SK-N-DZ (cell line): ENCODE measurements at places on chromosomes 3 and 15.

DNA sequence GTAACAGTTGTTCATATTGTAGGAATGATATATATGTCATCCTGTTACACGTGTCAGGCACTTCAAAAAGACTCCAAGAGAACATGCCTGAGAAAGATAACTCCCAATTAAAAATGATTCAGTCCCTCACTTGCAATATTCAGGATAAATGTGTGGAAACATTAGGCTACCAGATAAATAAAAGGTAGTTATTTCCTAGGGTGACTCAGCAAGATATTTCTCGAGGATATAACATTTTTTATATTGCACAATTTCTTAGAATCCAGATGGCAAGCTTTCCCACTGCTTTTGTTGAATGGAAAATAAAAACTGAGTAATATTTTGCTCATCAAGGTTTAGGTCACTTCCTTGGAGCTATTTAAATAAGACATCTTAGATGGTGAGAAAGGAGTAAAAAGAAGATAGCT, 181.4 kb downstream of the GAP43 start:
- DNase-seq, result no peak

DNA sequence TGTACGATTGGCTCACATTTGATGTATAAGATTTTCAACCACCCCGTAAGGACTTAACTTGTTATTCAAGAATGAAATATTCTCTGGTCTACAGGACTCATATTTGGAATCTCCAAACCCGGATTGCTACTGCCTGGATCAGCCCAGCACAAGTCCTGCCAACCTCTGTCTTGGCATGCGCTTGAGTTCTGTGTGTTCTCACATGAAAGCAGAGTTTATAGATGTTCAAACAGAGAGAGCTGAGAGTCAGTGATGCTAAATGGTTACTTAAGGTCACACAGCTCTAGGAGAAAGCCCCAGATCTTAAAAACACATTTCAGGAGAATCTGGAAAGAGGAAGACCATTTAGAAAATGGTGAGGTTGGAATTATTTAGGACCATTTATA, 268.0 kb upstream of the TBL1XR1 start:
- DNase-seq, result no peak

DNA sequence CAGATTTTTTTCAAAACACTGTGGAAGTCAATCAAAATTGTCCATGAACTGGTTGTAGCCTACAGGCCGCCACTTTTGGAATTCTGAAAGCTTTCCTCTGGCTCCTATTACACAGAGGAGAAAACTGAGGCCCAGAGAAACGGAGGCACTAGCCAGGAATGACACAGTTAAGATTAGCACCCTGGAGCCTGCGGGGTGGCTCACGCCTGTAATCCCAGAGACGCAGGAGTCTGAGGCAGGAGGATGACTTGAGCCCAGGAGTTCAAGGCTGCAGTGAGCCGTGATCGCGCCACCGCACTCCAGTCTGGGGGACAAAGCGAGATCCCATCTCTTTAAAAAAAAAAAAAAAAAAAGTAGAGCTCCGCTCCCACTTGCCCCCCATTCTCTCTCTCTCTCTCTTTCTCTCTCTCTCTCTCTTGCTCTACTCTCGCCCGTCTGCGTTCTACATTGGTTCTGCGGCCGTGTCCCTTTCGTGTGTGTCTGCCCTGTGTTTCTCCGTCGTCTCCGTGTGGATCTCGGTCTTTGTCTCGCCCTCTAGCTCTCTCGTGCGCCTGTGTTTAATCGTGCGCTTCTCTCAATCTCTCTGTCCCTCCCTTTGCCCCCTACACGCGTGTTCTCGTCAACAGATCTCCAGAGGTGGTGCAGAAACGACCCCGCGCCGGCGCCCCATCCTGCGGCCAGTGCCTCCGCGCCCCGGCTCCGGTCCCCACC, 512 bp upstream of the TRH start:
- no peak for DNase-seq

DNA sequence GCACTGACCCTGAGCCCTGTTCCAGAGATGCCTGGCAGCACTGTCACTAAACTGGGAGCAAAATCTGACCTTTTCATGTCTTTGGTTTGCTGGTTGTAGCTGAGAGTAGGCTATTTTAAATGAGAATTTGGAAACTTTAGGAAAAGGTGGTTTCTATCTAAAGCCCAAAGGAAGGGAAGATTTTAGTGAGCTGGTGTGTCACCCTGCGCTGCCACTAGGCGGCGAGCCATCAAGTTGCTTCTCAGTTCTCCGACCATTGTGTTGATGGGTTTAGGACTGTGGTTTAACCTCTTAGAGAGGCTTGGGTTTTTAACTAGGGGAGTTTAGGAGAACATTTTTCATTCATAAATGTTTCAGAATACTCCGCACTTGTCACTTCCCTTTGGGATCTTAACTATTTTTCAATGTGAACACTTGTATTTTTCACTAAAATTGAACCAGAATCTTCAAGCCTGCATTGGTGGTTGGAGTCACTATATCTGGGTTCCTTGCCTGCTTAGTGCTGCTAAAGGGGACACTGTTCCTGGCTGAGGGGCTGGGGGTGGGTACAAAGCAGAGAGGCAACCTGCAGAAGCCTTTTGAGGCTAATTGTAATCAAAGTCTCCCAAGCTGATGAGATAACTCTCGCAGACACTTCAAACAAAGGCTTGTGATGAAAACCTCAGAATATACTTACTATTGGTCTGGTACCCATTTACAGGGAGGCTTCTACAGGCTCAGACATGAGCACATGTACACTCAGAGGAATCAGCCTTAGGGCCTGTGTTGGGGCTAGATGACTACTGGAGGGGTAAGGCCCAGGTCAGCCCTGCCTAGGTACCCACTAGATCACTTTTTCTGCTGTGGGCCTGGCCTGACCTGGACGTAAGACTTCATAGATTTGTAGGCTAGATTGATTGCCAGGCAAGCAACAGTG, 16.8 kb downstream of the EXOSC7 start:
- DNase-seq, result no peak

DNA sequence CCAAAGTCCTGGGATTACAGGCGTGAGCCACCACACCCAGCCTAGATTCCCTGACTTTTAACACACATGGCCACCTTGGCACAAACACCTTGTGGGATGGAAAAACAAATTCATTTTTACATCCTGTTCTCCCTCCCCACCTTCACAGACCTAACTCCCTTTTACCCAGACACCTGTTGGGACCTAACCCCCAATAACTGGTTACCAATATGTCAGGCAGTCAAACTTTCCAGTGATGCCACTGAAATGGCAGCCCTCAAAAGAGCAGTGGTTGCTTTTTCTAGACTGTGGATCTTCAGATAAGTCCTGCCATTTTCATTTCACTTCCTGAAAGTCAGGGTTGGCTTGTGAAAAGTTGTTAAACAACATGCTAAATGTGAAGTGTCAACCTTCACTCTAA, 34.9 kb downstream of the SIN3A start:
- no peak for DNase-seq

DNA sequence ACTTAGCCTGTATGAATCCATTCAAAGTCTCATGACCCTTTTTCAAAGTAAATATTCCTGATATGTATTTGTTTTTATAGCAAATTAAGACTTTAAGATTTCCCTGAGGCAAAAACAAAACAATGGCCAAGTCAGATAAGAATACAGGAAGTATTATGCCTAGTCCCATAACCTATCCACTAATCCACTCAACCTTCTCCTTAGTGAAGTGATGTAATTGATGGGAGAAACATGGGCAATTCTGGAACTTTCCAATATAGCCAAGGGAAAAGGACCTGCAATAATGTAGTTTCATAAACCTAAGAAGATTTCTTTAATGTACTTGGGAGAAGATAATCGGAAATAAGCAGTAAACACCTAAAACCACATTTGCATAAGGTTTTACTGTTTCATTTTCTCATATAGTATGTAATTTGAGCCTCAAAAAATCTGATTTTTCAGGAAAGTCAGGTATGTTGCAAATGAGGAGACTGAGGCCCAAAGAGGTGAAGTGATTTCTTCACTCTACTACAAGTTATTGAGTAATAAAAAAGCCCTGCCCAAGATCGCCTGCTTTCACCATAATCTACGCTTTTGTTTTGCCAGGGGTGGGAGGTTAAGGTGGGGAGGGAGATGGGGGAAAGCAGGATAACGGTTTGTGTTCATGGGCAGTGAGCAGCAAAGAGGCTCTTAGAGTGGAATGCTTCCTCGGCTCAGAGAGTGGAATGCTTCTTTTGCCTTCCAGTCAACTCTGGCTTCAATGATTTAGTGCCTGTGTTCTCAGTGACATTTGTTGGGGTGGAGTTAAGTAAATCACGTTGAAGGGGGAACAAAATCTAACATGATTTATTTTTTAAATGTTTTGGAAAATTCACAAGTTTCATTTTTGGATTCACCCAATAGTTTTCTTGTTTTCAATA, 95.0 kb upstream of the FNDC3B start:
- DNase-seq, result no peak

DNA sequence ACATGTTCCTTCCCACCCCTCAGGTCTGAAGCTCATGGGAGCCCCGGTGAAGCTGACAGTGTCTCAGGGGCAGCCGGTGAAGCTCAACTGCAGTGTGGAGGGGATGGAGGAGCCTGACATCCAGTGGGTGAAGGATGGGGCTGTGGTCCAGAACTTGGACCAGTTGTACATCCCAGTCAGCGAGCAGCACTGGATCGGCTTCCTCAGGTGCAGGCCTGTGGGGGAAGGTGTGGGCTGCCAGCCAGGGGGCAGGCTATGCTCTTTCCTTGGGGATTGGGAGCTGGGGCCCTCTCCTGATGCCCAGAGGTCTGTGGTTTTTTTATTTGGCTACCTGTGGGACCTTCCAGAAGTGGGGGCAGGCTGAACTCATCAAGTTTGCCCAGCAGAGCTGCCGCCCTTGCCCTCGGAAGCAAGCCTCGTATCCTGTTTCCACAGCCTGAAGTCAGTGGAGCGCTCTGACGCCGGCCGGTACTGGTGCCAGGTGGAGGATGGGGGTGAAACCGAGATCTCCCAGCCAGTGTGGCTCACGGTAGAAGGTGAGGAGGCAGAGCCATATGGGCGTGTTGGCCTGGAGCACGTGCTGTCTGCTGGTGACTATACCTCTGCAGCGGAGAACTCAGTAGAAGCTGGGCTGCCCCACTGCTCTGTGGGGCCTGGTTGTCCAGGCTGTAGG, 2.2 kb downstream of the TYRO3 start:
- no peak for DNase-seq

DNA sequence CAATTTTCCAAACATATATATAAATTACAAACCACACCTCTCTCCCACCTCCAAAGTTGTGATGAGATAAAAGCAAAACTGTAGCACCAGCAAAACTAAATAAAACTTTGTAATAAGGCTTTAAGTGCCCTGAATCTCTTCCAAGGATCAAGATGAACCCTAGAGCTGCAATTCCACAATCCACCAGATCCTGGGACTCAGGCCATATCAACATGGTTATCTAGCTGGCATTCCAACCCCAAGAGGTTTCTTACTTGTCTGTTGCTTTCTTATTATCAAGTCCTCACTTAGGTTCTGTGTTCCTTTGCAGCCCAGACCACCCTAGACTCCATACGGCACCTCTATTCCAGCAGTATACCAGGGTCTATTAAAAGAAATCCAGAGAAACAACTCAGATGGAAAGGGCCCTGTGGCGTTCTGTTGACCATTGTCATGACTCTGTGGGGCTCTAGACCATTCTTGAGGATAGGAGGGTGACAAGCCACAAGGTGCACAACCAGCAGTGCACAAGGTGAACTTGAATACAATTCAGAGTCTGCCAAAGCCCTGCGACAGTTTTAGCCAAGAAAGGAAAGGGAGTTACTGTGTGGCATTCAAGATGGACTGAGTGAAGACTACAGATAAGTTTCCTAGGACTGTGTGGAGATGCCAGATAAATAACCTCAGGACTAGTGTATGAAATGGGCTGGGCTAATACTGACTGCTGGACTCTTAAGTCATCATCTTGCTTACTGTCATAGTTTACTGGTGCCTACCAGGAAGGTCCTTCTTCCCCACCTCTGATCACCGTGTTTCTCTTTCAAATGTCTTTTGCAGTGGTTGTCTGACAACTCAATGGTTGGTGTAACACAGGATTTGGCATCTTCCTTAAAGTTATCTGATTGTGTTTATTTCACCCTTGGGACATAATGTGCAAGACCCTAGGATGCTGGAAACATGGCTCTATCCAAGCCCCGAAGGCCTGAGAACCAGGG, 27.2 kb downstream of the ACKR2 start:
- DNase-seq, result no peak

- no peak for DNase-seq
These were observed 138.8 kb downstream of the SNRPN start for GRCh38 chr15:25093455-25094029.

- no peak for DNase-seq
These were observed 53.5 kb upstream of the ACAN start for GRCh38 chr15:88749699-88750098.

DNA sequence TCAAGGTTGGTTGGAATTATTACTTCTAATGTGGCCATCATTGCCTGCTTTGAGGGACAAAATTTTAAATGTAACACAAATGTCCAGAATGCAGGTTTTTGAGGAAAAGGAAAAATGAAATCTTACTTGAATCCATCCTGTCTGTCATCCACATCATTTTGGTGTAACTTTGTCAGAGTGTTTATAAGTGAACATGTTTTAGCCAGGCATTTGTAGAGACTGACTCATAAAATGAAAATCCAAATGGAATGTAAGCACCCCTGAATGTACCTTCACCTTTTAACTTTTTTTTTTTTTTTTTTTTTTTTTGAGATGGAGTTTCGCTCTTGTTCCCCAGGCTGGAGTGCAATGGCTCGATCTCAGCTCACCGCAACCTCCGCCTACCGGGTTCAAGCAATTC, 141.8 kb upstream of the BNIP2 start:
- DNase-seq, result no peak

DNA sequence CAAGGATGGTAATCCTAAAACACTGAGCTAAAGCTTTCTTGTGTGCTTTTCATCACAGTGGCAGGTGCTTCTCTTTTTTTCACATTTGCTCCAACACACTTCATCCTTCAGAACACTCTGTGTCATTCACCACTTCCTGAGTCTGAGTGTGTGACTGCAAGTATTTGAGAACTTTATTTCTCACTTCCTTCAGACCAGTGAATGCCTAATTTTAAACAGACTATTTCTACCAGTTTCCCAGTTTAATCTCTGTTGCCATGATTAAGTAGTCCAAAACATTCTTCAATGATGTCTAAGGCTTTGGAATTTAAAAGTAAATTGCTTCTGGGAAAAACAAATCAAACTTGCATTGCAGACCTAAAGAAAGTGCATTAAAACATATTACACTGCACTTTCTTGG, 541.2 kb downstream of the RBMS3 start:
- no peak for DNase-seq

GRCh38 chr15:85746641-85747040, 48.1 kb downstream of the KLHL25 start:
- no peak for DNase-seq

- no peak for DNase-seq
These were observed 123.2 kb upstream of the TBC1D5 start for GRCh38 chr3:17865631-17866030.

- peak; percentile 46 for DNase-seq
These were observed 33.5 kb upstream of the SPATA12 start for GRCh38 chr3:57026944-57027343.
